ENCODE measurements at places on chromosomes 12 and 14.

DNA sequence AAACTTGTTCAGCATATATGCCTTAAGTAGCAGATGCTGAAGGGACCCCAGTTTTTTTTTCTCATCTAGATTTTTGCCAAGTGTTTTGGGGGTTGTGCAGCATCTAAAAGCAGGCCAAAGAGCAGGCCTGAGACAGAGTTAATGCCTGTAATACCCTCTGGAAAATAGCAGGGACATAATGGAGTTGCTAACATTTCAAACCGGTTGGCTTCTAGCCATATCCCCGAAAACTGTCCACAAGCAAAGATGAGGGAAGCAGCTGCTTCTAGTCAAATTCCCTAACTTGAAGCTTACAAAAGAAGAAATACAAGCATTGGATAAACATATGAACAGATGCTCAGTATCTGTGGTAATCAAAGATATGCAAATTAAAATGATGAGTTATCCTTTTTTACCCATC is 52.1 kb upstream of the AEBP2 start:
- DNase-seq = no peak

GRCh38 chr12:1297206-1297605 is 297.2 kb downstream of the FBXL14 start:
- DNase-seq = no peak

- DNase-seq = no peak
Measured at GRCh38 chr12:28601570-28602058, 411.4 kb downstream of the CCDC91 start.

DNA sequence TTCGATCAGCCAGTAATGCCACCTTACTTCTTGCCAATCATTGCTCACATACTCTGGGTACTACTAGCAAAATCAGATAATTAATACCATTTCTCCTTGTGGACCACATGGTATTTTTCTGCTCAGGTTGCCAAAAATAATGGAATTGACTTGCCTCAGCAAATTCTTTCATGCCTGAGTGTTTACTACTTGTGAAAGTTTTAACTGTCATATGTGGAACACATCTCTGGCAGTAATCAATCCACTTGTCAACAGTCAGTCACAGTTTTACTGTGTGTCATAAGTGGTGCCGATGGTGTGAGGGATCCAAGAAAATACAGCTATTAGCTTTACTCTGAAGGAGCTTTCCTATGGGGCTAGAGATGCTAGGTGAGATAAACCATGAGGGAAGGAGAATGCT is 55.3 kb upstream of the ATF1 start:
- DNase-seq = no peak

- DNase-seq = no peak
Measured at GRCh38 chr14:30330445-30330844, 228.5 kb upstream of the G2E3 start.

- no peak for DNase-seq
Measured at GRCh38 chr12:1481906-1482305, 112.5 kb downstream of the FBXL14 start.

GRCh38 chr14:76647697-76648298 is 113.5 kb upstream of the VASH1 start:
- DNase-seq = peak; percentile 50

- DNase-seq = no peak
Measured at GRCh38 chr12:115543269-115543668, 734.2 kb downstream of the MED13L start.

All from NCI-H2171 (cell line).